Stimulated activated CD8-positive, alpha-beta memory T cell treated with anti-CD3 and anti-CD28 coated beads, Interleukin-15, amount 100 ng/mL, for 24 hours (primary cell): ENCODE measurements at places on chromosomes 12 and 14.

DNA sequence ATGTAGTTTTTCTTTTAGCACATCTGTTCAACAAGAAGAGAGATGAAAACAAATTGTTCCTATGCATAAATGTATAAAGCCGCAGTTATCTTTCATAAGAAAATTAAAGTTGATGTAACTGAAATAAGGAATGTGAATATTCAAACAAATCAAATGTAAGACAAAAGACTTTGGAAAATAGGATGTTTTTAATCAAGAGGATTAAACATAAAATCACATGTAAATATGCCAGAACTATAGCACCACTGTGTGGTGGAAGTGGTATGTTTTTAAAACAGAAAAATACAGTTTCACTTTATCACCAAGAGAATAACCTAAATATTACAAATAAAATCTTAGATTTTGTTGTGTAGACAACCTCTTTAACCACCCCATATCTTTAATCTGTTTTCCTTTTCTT is 40.4 kb downstream of the CAPS2 start:
- no peak for DNase-seq

GRCh38 chr14:22657861-22658260 is 13.7 kb upstream of the OR6J1 start:
- no peak for DNase-seq

DNA sequence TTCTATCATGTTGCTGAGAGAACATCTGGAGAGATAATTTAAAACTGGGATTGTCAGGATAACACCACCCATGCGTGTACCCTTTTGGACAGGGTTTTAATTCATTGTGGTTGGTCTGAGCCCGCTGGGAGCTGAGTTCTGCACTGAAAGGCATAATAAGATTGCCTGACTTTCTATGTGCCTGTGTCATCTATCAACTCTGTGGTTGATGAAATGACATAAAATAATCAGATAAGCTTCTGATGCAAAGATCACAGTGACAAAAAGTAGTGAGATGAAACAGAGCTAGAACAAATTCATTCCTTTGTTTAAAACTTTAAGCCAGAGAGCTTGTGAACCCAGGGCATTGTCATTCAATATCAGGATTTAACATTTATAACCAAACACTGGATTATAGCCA is 98.7 kb downstream of the BBS10 start:
- DNase-seq = no peak

DNA sequence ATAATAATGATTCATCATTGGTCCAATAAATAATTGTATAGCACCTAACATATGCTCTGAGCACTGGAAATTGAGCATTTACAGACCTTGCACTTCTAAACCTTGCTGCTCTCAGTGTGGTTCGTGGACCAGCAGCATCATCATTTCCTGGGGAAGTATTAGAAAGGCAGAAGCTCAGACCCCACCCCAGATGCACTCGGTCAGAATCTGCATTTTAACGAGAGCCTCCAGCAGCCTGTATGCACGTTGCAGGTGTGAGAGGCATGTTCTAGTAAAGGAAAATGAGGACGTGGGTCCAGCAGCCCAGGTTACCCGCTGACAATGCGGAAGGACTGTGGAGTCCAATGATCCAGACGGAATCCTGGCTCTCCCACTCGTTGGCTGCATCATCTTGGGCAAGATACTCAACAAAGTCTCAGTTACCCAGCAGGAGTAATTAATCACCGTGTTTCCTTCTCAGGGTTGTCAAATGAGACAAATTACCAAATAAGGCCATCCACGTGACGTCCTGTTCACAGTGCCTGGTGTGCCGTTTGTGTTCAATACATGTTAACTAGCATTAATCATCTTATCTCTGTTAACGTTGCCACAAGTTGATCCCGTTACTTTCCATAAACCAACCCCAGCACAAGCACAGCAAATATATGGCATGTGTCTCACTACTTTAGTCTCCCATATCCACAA is 49.2 kb upstream of the CCND2 start:
- DNase-seq = no peak

- no peak for DNase-seq
Observed at GRCh38 chr14:105385322-105385637, 13.1 kb upstream of the TEX22 start.

DNA sequence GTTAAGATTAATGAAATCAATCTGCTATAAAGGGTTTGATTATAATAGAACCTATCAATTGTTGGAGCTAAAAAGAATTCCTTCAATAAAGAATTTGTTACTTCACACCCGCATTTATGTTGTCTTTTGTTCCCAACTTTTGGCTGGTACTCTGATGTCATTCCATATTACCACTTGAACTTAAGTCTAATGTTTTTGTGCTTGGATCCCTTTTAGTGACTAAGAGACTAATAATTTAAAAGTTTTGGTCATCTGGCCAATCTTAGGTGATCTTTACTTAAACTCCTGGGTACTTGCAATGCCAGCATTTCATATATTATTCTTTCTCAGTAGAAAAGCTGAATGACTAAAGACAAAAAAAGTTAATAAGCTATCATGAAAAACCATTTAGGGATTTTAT is 113.0 kb downstream of the TMEM30B start:
- DNase-seq = no peak

GRCh38 chr12:127548123-127548553 is 718.8 kb upstream of the TMEM132C start:
- no peak for DNase-seq

GRCh38 chr12:61011767-61012423 is 1248.3 kb upstream of the USP15 start:
- no peak for DNase-seq

DNA sequence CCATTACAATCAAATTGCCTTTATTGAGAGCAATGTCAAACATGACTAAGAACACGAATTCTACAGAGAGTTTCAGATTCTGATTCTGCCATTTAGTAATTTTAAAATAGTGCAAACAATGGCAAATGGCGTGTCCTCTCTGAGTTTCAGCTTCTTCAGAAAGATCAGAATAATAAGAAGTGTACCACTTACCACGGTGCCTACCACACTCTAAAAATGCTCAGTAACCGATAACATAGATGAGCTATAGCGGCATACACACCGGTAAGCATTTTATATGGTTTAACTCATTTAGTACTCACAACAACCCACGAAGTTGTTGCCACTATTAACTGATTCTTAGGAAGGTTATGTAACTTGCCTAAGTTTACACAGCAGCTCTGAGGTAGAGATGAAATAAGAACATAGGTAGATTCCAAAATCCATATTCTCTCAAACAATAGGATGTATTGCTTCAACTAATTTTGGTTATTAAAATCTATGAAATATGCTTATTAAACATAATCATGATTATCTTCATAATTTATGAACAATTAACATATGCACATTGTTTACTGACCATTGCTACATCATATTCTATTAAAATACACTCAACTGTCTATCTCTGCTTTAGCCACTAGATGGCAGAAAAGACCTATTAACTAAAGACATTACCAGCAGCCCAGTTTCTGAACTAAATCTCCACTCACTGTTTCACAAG is 38.3 kb downstream of the SLC6A15 start:
- no peak for DNase-seq

- no peak for DNase-seq
Observed at GRCh38 chr14:31439561-31439960, 17.7 kb downstream of the DTD2 start.

DNA sequence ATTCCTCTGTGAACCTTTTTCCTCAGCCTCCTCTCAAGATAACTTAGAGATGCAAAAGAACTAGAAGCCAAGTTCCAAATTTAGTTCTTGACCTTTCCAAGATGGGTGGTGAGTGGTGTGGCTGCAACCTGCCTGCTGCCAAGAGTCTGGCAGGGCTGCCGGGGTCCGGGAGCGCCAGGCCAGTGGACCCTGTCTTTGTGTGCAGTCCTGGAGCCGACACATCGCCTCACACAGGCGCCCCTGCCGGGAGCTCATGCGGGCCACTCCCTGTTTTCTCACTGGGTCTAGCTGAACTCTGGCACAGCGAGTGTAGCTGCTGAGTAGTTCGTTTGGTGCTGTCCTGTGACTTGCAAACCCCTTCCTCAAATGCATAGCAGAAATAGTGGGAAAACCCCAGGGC is 84.9 kb downstream of the CACNA1C start:
- DNase-seq = no peak

GRCh38 chr14:100523131-100523842 is 63.9 kb downstream of the BEGAIN start:
- DNase-seq = no peak

DNA sequence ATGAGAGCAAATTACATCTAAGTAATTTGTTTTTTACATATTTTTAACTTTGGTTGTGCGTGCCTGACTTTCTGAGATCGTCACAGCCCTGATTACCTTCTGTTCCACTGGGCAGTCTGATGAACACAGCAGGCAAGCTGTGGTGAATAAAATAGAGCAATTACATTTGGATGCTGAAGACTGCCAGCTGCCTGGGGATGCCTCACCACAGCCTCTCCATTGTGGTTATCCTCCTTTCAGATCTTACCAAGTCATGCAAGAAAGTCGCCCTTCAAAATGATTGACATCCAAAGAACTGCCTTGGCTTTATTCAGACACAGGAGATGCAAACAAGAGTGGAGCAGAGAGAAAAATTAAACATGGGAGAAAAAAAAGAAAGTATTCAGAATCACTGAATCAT is 456.6 kb upstream of the TMPO start:
- DNase-seq = no peak

DNA sequence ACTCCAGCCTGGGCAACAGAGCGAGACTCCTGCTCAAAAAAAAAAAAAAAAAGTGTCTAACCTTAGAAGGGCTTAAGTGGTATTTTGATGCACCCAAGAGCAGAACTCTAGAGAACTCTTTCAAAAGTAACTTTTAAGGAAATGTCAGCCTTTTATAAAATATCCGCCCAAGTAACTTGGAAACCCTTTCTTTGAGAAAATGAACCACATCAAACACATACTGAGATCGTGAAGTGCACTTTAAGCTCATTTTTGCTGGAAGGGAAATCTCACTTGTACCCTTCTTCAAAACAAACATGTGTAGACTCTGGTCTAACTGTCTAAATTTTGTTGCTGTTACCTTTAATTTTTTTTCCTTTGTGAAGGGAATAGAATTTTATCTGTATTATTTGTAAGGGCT is 5.5 kb downstream of the C12orf56 start:
- no peak for DNase-seq

- no peak for DNase-seq
Observed at GRCh38 chr12:106942775-106943174, 12.9 kb upstream of the TMEM263 start.

- DNase-seq = no peak
Observed at GRCh38 chr14:85156319-85156718, 373.6 kb upstream of the FLRT2 start.
